Fibroblast of the aortic adventitia (primary cell): ENCODE measurements at places on chromosomes 1 and 21. TPM values are rescaled to one million over a fixed set of nuclear protein-coding genes. Genes with fewer than 3 reads are reported as not detected.
A peak's percentile ranks its signal among the peaks of the same experiment; 100 is the strongest.

Gene HRNR
- not detected in 2 replicates for total RNA-seq

Gene PRKAB2
- total RNA-seq = 14.8 and 16.3 TPM in 2 replicates

Gene SPRR2F
- total RNA-seq = not detected in 2 replicates

Gene PROX1
- total RNA-seq = 0.36 TPM in 1 of 2 replicates, not detected in the other

Gene CHI3L2
- total RNA-seq = 6.2 and 10.5 TPM in 2 replicates

Gene OR2T29
- not detected in 2 replicates for total RNA-seq

- DNase-seq = peak; percentile 60
These were observed 3.7 kb downstream of the ST3GAL3 start for GRCh38 chr1:43711049-43711448.

DNA sequence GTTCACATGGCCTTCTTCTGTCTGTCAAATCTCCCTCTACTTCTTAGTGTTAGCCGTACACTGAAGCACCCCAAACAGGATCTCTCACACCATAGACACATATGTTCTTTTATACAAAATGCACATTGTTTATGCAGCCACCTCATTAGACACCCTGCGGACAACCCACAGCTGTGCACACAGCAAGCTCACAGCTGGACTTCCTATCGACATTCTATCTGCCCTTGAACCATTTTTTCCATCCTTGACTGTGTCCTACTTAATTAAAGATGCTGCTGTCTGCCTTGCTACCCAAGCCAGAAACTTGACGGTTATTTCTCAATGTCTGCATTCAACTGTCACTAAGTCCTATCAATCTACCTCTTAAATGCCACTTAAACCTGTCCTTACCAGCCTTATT lies 3.2 kb upstream of the ZBTB21 start:
- DNase-seq = no peak

DNA sequence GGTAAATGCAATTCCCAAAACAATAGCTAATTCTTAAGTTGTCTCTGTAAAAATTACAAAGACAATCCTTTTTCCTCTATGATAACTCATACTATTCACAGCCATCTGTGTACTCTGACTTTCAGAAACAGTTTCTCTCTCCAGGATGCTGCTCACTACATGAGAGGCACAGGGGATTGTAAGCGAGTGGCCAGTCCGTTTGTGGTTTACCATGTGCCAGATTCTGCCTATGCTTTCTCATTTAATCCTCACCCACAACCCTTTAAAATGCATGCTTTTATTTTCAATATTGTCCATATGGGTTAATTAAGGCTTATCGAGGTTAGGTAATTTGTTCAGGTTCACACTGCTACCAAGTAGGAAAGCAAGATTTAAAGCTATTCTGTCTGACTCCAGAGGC lies 23.0 kb downstream of the RGS1 start:
- DNase-seq = no peak

GRCh38 chr1:246794828-246795671 lies 70.8 kb downstream of the SCCPDH start:
- peak; percentile 21 for DNase-seq

DNA sequence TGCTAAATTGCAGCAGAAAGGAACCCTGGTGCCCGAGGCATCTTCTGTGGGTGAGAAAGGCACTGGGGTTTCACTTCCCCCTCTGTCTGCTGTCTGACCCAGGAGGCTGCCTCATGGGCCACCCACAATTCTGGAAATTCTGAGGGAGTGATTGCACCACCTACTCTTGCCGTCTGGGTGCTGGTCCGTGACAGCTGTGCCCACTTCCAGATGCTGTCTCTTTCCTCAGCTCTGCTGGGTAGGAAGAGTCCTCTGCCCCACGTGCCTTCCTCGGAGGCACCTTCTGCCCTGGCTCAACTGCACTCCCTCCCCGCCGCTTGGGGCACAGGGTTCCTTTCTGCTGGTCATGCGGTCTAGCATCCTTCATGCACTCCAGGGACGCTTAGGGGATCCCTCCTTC lies 96.3 kb downstream of the ARHGEF10L start:
- DNase-seq = no peak

GRCh38 chr1:200753650-200754198 lies 15.0 kb downstream of the CAMSAP2 start:
- no peak for DNase-seq

DNA sequence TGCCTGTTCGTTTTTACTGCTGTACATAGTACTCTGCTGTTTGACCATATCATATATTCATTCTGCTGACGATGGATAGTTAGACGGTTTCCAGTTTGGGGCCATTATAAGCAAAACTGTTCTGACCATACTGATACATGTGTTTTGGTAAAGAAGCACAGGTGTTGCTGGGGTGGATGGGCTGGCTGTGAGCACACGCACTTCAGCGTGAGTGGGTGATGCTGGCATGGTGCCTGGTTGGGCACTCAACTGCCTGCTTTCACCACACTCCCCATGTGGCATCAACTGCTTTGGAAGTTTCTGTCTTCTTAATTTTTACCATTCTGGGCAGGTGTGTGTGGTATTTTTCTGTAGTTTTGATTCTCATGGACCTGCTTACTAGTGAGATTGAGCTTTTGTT lies 37.3 kb downstream of the ADARB1 start:
- DNase-seq = no peak

- DNase-seq = peak; percentile 82
These were observed 22.8 kb downstream of the RNU5D-1 start for GRCh38 chr1:44707959-44708831.

- DNase-seq = no peak
These were observed 26.6 kb upstream of the RGS13 start for GRCh38 chr1:192609110-192610079.

DNA sequence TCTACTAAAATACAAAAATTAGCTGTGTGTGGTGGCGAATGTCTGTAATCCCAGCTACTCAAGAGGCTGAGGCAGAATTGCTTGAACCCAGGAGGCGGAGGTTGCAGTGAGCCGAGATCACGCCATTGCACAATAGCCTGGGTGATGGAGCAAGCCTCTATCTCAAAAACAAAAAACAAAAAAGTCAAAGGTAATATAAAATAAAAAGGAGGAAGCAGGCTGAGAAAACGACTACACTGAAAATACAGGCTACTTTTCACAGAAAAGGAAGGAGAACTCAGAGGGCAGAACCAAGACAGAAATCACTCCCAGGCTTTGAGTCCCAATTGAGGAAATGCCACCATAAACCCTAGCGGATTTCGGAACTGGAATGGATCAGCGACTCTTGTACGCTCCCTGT lies 5.9 kb upstream of the A3GALT2 start:
- DNase-seq = no peak

GRCh38 chr1:234515821-234516241 lies 36.9 kb upstream of the TARBP1 start:
- DNase-seq = peak; percentile 79

DNA sequence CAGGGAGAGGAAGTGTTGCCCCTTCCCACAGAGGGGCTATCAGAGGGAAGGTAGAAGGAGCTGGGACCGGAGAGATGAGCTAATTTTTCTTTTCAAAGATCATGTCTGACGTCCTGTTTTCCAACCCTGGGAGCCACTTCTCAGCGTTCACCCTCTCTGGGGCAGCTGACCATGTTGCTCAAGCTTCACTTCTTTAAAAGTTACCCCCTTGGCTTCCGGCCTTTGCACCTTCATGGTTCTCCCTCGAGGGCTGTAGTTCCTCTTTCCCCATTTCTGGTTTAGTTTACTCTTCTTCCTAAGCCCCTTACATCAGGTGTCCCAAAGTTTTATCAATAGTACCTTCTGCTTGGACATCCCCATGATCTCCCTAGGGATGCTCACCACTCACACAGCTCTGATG lies 23.8 kb upstream of the CSF1 start:
- DNase-seq = no peak

DNA sequence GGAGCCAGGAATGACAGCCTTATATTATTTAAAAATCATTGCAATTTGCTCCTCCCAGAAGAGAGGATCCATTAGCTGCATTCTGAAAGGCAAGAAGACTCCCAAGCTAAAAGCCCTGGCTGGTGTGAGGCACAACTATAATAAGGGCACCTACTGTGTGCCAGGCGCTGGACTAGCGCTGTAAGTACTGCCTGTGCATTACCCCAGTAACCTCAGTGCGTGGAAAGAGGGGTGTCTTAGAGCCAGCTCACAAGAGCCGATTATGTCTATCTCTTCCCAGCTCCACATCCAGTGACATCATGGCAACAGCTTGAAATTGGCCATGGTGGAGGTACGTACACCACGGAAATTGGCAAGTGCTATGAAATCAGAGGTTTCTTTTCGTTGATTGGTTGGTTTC lies 141.7 kb upstream of the IRF2BP2 start:
- no peak for DNase-seq

DNA sequence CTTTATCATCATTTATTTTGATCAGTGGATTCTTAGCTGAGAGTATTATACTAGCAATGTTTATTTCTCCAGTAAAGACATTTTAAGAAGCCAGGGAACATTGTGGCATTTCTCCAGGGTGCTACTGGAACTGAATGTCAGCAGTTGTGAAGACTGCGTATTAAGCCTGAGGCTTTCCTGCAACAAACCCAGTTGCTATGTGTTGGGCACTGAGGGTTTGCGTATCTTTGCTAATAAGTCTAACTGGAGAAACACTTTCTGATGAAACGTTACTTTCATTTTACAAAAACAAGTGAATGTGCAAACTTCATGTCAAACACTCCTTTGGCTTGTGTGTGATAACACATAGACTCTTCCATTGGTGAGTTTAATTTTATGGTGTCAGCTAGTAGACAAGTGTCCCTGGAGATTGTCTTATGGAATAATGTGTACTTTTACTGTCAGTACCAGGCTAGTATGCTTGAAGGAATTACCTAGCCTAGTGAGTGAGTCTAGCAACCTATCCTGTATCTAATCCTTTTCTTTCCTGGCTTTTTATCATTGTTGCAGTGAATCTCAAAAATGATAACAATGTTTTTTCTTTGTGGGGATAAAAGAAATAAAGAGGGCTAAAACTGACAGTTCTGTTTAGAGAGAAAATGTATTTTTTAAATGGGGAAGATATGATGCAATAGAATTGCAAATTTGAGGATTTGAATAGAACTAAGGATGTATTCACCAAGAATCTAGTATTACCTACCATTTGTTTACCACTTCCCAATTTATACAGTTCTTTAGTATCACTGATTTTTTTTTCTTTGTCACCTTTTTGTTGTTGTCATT lies 70.1 kb downstream of the MTR start:
- no peak for DNase-seq

GRCh38 chr1:81808760-81809159 lies 8.0 kb downstream of the ADGRL2 start:
- DNase-seq = no peak

DNA sequence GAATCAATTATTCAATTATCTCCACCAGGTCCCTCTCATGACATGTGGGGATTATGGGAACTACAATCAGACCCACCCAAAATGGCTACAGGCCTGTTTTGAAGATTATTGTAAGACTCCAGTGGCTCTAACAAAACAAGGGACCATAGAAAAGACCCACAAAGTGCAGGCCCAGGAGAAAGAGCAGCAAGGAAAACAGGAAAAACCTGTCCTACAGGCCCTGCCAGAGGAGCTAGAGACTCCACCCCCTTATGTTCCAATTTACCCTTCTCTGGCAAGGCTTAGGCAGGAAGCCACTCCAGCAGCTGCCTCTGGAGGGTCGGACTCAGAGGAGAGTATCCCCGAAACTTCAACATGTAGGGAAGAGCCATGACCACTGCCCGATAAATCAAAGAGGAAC lies 96.5 kb downstream of the LIPI start:
- DNase-seq = no peak

DNA sequence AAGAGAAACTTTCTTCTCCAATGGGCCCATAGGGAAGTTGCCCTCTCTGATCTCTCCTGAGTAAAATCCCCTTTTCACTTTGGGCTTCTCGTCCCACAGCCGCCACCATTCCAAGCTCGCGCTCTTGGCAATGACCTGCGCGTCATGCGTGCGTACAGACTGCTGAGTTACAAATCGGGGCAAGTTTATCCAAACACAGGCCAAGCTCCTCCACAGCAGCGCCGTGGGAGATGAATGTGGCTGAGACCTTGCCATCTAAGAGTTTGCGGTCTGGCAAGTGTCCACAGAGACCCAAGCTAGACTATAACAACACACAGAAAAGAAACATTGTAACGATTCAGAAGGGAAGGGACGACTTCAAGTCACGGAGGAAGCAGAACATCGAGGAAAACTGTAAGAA lies 116.3 kb upstream of the SOD1 start:
- DNase-seq = peak; percentile 78

DNA sequence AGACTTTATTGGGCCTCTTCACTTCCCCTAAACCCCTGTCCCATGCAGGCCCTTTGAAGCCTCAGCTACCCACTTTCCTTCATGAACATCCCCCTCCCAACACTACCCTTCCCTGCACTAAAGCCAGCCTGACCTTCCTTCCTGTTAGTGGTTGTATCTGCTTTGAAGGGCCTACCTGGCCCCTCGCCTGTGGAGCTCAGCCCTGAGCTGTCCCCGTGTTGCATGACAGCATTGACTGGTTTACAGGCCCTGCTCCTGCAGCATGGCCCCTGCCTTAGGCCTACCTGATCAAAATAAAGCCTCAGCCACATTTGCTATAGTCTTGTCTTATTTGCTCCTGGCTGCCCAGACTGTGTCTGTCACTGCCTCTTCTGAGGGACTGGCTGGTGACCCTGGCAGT lies 5.5 kb downstream of the GSTM4 start:
- no peak for DNase-seq

DNA sequence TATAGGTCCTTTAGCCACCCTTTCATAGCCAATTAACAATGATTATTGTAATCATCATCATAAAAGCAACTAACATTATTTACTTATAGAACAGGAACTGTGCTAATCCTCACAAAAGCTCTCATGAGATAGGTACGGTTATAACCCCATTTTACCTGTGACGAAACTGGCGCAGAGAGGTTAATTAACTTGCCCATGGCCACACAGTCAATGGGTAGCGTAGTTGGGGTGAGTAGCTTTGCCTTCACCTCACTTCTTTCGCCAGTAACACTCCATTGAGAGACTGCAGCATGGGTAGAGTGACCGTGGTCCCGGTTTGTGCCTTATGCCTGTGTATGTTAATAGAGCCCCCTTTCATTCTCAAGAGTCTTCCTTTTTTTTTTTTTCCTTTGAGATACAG lies 10.3 kb downstream of the NIPAL3 start:
- DNase-seq = no peak

DNA sequence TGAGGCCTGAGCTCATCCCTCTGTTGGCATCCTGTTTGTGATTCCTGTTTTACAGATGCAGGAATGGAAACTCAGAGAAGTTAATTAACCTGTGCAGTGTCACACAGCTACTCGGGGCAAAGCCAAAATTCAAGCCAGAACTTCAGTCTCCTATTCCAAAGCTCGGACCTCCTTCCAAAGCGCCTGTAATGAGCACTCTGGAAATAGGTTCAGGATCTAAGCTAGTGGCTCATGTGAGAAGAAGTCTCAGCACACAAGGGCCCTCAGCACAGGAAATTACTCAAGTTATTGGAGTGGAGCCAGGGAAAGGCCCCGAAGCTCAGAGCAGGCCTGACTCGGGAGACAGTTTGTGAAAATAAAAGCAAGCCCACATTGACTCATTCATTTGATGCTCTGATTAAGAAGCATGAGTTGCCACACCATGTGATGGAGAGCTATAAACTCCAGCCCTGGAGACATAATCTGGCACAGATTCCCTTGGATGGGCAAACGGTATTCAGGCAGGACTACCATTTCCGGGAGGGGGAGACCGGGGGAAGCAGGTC lies 50.6 kb upstream of the LYST start:
- peak; percentile 99 for DNase-seq
